ENCODE measurements at places on chromosomes 12 and 14.
A peak's percentile ranks its signal among the peaks of the same experiment; 100 is the strongest.

GRCh38 chr14:99472937-99473336, 7.7 kb downstream of the SETD3 start:
- no peak for DNase-seq

- no peak for DNase-seq
Observed at GRCh38 chr14:24607081-24607480, 2.4 kb downstream of the GZMH start.

GRCh38 chr12:64427988-64428387, 23.8 kb downstream of the XPOT start:
- DNase-seq: no peak

DNA sequence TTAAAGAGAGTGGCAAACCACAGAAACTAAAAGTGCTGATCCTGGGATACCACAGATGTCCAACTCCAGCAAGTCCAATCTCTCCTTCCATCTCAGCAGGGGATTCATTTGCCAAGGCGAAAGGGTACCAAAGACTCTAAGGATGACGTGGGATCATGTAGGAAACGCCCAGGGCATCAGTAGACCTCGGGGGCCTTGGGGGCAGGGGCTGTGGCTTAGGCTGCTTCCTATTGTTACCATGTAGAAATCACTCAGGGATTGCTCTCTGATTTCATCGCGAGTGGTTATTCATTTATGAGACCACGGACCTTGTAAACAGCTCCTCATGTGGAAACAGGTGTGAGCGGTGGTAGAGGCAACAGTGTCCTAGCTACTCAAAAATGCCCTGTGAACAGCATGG, 149.3 kb upstream of the FKBP4 start:
- no peak for DNase-seq

- no peak for DNase-seq
Observed at GRCh38 chr14:55241673-55242072, 29.5 kb upstream of the FBXO34 start.

DNA sequence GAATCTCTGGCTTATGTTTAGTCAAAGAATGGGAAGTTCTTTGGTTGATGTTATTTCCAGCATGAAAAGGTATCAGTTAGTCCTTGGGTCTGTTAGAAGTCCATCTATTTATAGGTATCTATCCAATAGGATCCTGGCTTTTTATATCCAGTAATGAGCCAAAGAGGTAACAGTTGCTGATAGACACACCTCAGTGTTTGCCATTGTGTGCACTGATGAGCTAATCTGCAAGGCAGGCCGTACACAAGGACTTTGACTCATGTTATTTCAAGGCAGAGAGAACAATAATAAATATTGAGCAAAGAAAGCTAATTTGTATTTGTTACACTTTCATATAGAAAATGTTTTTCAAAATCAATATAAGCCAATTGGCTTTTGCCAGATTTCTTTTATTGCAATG, 56.4 kb downstream of the GLT1D1 start:
- no peak for DNase-seq

DNA sequence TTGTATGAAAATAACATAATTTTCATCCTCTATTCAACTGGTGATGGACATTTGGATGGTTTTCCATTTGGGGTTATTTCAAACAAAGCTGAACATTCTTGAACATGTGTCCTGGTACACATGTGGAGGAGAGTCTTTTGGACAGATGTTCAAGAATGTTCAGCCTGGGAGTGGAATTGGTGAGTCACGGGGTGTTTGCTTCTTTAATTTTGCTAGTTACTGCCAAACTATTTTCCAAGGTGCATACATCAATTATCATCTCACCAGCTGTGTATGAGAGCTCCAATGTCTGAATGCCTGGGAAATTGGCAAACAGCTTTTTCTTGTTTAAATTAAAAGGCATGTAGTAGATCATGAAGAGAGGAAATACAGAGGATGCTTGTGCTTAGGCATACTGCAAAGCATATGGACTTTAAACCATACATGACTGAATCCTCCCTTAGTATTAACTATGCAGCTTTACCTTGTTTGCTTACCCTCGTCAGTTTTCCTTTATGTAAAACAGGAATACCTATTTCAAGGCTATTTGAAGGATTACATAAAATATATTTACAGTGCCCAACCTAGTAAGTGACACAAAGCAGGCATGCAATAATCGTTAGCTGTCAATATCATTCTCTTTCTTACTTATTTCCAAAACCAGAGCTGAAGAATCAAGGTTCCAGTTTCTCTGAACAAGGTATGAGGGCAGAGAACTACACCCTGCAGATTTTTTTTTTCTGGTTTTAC, 152.1 kb downstream of the ITPR2 start:
- no peak for DNase-seq

GRCh38 chr14:20732979-20733635, 12.6 kb upstream of the EDDM3A start:
- no peak for DNase-seq

DNA sequence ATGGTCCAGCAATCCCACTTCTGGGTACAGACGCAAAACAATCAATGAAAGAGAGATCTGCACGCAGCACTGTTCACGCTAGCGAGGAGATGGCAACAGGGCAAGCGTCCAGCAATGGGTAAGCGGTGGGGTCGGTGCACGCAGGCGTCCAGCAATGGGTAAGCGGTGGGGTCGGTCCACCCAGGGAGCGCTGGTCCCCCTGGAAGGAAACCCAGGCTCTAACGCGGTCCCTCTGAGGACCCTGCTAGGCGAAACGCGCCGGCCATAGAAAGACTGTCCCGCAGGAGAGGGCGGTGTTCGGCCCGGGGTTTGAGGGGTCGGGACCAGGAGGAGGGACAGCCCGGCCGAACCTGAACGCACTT, 618 bp upstream of the PGAM5 start:
- no peak for DNase-seq

GRCh38 chr14:54981698-54982097, 45.2 kb downstream of the WDHD1 start:
- DNase-seq: no peak

DNA sequence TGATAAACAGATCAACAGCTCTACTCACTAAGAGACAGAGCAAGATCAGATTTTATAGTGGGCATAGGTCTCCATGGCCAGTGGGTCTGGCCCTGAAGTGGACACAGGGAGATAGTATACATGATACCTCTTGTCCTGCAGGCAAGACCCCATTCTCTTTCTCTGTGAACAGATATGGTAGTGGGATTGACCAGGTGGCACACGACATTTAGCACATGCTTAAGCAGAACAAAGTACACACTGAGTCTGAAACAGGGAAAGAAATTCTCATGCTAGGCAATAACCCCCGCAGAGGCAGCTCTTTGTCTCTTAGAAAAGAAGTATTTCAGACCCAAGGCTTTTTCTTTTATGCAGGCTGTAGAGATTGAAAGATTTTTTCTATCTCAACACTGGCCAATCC, 1331.2 kb downstream of the FSCB start:
- no peak for DNase-seq

GRCh38 chr14:37195327-37195726, 2.4 kb upstream of the MIPOL1 start:
- DNase-seq: no peak

GRCh38 chr12:91529829-91530228, 347.2 kb upstream of the DCN start:
- no peak for DNase-seq

- DNase-seq: no peak
Observed at GRCh38 chr14:41022932-41023331, 583.7 kb upstream of the LRFN5 start.

DNA sequence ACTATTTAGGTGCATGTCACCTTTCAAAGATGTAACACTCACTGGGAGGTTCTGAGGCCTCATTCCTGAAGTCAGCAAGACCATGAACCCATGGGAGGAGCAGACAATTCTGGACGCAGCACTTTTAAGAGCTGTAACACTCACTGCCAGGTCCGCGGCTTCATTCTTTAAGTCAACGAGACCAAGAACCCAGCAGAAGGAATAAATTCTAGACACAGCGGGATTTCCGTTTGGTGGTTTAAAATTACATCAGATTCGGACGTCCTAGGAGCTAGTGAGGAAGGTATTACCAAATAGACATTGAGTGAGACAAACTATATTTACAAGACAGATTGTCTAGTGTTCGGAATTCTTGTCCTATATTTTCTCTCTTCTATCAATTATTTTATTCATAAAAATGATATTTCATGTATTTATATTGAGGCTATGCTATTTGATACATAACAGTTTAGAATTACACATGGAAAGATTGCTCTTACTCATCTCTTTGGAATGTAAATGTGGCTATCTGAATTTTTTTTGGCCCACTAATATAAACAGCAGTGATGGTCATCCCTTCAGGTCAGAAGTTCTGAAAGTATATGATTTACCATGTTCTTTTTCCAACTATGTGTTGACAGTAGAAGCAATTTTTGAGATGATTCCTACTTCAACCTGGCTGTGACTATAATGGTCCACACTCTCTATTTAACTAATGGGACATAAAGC, 1973.0 kb upstream of the FLRT2 start:
- DNase-seq: no peak

GRCh38 chr12:94173660-94174265, 25.4 kb downstream of the PLXNC1 start:
- no peak for DNase-seq

DNA sequence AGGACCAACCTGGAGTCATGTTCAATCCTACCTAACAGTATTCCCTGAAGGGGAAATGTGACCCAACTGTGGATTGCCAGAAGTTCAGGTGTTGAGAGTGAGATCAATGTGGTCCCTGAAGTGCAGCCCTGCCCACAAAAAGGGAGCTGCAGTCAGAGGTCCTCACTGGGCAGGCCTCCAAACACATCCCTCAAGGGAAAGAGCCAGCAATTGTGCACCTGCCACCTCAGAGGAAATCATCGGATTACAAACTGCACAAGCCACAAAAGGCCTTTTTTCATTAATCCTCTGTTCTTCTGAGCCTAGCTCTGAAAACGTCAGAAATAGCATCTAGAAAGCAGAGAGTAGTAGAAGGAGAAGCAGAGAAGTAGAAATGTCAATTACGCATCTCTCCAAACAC, 10.8 kb upstream of the MDM1 start:
- DNase-seq: no peak

- DNase-seq: peak; percentile 44
Observed at GRCh38 chr12:120944645-120945217, 33.6 kb upstream of the HNF1A start.

- DNase-seq: no peak
Observed at GRCh38 chr12:68416826-68417225, 84.7 kb upstream of the MDM1 start.

GRCh38 chr14:68168460-68169109, 349.0 kb downstream of the RAD51B start:
- DNase-seq: no peak

DNA sequence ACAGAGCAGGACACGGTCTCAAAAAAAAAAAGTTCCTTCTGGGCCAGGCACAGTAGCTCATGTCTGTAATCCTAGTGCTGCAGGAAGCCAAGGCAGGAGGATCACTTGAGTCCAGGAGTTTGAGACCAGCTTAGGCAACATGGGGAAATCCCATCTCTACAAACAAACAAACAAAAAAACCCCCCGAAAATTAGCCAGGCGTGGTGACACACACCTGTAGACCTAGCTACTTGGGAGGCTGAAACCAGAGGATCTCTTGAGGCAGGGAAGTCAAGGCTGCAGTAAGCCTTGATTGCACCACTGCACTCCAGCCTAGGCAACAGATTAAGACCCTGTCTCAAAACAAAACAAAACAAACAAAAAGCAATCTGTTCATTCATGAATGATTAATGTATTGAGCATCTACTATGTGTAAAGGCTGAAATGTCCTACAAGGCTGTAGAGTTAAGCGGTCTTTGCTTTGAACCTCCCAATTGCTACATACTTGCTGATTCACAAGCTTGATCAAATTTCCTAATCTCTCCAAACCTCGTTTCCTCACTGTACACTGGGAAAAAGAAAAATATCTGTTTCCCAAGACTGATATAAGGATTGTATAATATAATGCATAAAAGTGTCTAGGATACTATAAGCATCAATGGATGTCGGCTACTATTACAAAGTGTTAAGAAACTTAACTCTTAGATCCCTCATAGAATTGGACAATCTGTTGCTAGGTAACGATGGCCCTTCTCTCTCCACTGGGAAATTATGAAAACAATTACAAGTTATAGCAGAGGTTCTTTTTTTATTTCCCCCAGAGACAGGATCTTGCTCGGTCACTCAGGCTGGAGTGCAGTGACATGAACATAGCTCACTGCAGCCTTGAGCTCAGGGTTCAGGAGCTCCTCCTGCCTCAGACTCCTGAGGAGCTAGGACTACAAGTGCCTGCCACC, 7.9 kb upstream of the RILPL2 start:
- DNase-seq: no peak

- no peak for DNase-seq
Observed at GRCh38 chr12:6765634-6766581, at the start of gene PTMS. TSS of gene PTMS (plus strand) at chr12:6766363. CDS start at chr12:6766706, 343 bp downstream.

GRCh38 chr12:94141892-94142291, 6.5 kb upstream of the PLXNC1 start:
- no peak for DNase-seq

GRCh38 chr12:119082016-119082415, 96.7 kb upstream of the HSPB8 start:
- DNase-seq: no peak

- DNase-seq: no peak
Observed at GRCh38 chr12:52027085-52027843, 20.5 kb downstream of the TAMALIN start.

- DNase-seq: no peak
Observed at GRCh38 chr12:27627123-27627852, 69.0 kb upstream of the REP15 start.

GRCh38 chr14:51395361-51395849, 155.4 kb downstream of the TMX1 start:
- no peak for DNase-seq

DNA sequence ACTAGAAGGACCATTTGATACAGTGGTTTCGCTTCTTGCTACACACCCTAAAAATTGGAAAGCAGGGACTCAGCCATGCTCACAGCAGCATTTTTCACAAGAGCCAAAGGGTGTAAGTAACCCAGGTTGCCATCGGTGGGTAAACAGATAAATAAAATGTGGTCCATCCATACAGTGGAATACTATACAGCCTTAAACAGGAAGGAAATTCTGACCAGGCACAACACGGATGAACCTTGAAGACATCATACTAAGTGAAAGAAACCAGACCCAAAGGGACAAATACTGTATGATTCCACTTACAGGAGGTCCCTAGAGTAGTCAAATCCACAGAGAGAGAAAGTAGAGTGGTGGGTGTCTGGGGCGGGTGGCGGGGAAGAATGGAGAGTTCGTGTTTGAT, 220.9 kb downstream of the PHETA1 start:
- DNase-seq: no peak

- no peak for DNase-seq
Observed at GRCh38 chr12:106271575-106272505, 24.0 kb upstream of the CKAP4 start.

DNA sequence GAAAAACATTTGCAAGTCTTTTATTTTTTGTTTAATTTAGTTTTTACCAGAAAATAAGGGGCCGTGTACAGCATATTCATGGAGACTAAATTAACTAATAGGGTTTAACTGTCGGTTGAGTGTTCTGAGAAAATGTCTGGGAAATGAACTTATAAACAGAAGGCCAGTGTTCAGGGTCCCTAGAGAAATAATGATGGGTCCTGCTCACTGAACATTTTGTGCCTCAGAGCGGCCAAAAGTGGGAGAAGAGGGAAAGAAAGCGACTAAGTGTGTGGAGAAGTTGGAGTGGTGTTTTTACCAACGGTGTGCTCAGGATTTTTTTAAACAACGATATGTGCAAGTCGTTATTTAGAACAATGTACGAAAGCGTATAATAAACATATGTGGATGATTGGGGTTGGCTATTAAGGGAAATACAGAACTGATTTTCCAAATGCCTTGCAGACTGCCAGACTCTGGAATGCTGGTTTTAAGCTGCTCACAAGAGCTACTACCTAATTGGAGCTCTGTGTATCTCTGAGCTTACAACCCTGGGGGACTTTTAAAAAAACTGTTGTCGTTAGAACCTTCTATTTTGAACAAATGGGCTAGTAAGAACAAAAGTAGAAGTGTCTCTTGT, 166.7 kb downstream of the SLC38A4 start:
- DNase-seq: no peak

All from stimulated activated CD4-positive, alpha-beta T cell treated with anti-CD3 and anti-CD28 coated beads, TNF-alpha, amount 100 ng/mL, for 48 hours (primary cell).